Stimulated activated CD8-positive, alpha-beta memory T cell treated with anti-CD3 and anti-CD28 coated beads, Interleukin-4, amount 100 ng/mL, for 4 hours (primary cell): ENCODE measurements at places on chromosomes 5 and 9.

DNA sequence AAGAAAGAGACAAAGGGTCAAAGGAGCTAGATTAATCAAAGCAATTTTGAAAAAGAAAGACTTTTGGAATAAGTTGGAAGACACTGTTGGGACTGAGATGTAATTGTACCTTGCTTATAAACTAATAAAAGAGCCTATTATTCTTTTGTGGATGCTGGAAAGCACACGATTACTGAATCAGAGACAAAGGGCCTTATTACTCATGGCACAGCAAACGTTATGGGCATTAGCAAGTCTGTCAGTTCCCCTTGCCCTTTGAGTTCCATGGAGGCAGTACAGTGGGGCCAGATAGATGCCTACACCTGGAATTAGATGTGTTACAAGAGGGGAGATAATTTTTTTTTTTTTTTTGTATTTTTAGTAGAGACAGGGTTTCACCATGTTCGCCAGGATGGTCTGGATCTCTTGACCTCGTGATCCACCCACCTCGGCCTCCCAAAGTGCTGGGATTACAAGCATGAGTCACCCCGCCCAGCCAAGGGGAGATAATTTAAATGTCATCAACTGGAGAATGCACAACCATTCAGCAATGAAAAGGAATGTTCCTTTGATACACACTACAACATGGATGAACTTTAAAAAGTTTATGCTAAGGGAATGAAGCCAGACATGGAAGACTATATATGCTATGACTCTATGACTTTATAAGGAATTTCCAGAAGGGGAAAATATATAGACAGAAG, 128.9 kb downstream of the STARD4 start:
- no peak for DNase-seq

- no peak for DNase-seq
Measured at GRCh38 chr5:123414974-123415373, 8.2 kb downstream of the CEP120 start.

GRCh38 chr5:89444088-89444487, 561.1 kb upstream of the MEF2C start:
- DNase-seq: no peak

GRCh38 chr5:110625376-110625999, 101.0 kb downstream of the TMEM232 start:
- no peak for DNase-seq

GRCh38 chr9:90839183-90839728, 37.6 kb downstream of the SYK start:
- no peak for DNase-seq

DNA sequence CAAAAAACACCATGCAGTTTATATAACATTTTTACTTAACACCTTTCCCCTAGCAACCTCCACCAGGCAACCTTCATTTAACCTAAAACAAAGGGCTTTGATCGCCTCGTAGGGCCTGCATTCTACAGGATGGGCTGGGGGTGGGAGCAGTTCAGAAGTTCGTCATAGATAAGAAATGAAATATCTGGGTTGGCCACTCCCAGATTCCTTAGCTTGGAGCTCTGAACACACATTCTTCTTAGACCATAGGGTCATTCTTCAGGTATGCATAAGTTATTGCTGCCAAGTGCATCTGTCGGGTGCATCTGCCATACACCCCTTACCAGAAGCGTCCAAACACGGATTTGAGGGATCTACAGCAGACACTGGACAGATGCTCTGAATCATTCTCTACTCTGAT, 4.3 kb upstream of the SLC22A5 start:
- DNase-seq: no peak

- no peak for DNase-seq
Measured at GRCh38 chr5:1127959-1128785, 16.3 kb upstream of the SLC12A7 start.

DNA sequence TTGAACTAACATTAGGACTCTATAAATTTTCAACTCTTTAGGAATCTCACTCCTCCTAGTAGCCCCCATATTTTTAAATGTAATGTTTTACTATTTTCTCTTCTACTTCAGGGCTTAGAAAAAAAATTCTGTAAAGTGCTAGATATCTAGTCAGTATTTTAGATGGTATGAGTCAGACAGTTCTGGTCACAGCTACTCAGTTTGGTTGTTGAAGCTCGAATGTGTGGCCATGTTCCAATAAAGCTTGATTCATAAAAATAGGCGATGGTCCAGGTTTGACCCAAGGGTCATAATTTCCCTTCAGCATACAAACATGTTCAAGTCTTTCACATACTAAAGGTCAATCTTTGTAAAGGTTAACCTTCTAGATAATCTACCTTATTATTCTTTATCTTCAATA, 566.0 kb upstream of the CDH18 start:
- DNase-seq: no peak

DNA sequence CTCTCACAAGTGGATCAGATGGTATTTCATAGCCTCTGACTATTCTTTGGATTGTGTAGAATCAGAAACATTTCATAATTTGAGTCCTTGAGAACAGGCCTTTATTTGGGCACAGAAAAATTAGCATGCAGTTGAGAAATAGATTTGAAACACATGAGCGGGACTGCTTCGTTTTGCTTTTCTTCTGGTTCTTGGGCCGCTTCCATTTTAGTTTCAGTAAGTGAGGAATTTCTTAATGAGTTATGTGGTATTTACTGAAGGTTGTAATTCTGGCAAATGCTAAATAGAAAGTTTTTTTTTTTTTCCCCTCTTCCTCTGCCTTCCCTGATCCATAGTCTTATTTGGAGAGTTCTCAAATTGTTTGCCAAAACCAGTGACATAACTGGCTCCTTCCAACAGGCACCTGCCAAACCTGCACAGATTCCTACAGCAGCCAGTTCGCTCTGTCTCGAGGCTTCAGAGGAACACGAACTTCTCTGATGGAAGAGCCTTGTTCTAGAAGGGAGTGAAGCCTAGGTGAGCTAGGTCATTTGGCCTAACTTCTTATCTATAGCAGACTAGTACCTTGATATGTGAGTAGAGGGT, 71.2 kb upstream of the SLC28A3 start:
- DNase-seq: no peak

- no peak for DNase-seq
Measured at GRCh38 chr9:120916588-120916987, 10.0 kb downstream of the TRAF1 start.

DNA sequence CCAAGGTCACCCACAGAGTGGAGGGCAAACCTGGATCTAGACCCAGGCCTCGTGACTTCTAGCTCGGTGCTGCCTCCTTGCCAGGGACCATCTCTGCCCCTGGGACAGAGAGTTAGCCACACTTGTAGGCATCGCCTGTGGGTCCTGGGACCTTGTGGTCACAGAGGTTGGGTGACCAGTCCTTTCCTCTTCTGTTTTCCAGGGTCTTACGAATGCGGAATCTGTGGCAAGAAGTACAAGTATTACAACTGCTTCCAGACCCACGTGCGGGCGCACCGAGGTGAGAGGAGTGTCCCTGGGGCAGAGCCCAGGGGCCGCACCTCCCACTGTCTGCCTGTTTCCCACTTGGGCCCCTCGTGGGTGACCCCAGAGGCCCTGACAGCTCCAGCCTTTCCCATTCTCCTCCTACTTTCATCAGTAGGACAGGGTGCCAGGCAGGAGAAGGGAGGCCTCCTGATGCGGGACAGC, 76.3 kb downstream of the AMBP start:
- DNase-seq: no peak

GRCh38 chr5:73693573-73694061, 67.6 kb downstream of the ARHGEF28 start:
- no peak for DNase-seq

DNA sequence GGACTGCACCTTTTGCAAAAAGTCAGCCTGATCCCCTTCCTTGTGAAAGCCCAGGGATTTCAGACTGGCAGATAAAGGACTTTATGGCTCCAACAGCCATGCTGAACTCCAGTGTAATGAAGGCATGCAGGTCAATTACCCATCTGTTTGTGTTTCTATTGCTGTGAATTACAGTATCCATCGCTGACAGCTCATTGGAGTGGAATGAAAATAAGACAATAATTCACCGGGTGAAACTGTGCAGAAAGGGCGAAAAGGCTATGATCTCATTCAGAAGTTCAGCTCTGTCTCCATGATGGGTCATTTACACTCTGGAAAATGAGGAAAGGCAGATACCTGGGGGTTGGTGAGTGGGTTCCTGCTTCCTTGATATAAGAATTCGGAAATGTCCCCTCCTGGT, 148.0 kb downstream of the BRINP1 start:
- DNase-seq: no peak
